NCI-H526 treated with DMSO at 0.1 percent for 48 hours (cell line): ENCODE measurements at places on chromosomes 2 and 18.

DNA sequence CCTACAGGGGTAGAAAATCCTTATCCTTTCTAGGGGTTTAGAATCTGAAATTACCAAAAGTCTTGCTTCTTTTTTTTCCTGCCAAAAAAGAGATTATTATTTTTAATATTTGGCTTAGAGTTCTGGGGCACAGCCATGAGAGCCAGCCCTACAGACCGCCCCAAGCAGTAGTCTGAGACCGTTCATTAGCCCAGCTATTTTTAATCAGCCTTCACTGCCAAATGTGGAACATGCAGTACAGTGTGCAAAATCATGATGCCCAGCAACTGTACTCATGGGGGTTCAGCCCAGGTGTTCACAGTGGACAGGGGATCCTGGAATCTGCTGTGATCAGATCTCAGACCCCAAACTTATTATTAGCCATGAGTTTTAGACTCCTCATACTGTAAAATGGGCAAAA is 60.4 kb downstream of the GRB14 start:
- DNase-seq = no peak

GRCh38 chr2:106977717-106978116 is 91.8 kb upstream of the ST6GAL2 start:
- no peak for DNase-seq

DNA sequence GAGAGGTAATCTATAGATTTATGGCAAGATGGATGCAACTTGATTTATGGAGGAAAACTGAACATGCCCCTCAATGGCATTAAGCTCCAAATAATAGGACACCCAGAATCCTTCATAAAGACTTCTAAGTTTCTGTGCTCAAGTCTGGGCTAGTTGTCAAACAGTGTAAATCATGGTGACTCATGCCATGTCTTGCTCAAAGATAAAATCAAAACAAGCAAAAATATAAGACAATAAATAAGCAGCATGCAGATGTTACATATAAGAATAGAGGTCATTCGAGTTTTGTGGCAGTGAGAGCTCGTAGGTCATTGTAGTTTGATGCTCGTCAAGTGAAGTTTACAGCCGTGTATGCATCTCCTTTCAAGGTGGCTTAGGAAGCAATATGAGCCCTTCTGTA is 403.2 kb downstream of the THSD7B start:
- no peak for DNase-seq

DNA sequence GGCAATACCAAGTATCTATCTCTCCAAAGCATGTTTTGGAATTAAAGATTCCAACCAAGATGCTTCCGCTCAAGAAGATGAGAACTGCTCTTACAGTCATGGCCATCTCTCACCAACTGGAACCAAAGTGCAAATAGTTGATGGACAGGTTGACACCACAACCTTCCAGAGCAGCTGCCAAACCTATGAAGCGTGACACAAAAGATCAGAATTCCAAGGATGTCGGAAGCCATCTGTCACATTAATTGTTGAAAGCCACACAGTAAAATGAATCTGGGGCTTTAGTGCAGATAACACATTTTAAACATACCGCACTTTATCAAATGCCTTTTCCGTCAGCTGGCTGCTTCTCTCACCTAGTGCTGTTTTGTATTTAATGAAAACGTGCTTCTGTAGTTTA is 195.7 kb downstream of the CDH20 start:
- no peak for DNase-seq

DNA sequence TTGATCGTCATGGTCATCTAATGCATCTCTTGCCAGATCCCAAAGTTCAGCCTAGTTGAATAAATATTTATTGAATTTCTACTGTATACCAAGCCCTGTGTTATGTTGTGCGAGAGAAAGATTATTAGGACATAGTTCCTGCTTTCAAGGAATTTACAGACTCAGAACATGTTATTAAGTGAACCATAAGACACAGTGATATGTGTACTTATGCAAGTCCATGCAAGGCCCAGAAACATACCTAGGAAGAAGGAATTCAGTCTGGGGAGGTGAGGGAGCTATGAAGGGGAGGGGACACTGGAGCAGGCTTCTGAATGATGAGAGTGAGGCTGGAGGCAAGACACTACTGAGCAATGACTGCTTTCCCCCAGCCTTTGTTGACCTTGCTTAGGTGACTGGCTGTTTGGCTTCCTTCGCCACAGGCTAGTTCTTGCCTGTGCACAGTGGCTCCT is 81.4 kb downstream of the ACAA2 start:
- DNase-seq = no peak

DNA sequence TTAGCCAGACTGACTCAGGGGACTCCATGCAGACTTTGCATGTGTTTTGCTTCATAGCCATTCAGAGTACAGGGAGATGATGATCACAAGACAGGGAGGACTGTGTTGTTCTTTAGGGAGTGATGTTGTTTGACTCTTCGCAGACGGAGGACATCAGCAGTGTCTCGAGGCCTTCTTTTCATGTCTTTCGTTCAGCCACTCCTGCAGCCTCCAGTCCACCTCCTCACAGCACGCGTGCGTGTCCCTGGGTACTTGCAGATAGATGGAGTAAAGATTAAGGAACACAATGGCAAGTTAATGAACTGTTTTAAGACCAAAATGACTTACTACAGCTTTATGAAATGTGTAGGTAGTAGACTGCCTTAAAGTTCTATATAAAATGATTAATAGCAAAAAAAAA is 114.7 kb downstream of the MAP4K4 start:
- no peak for DNase-seq

GRCh38 chr2:106156305-106157296 is 37.5 kb downstream of the UXS1 start:
- peak; percentile 50 for DNase-seq

GRCh38 chr2:144605231-144605840 is 85.4 kb upstream of the ZEB2 start:
- no peak for DNase-seq

DNA sequence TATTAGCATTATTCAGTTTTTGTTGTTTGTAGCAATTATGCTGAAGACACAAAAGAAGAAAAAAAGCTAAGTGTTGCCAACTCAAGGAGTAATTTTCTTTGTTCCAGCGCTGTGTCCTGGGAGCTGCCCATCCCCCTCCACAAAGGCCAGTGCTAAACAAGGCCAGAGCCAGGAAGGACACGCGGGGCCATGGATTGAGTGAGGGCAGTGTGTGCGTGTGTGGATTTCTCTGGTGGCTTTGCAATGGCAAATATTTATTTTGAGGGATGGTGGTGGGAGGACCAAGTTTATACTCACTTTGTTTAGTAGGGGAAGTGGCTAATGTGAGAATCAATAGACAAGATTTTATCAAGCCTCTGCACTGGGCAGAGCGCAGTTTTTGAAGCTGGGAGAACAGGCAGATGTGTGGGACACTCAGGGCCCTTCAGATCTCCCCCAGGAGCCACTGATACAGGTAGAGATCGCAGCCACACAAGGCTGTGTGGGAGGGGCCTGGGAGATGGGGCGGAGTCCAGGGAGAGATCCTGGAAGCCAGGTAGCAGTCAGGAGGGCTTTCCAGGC is 11.4 kb downstream of the AGAP1 start:
- no peak for DNase-seq

DNA sequence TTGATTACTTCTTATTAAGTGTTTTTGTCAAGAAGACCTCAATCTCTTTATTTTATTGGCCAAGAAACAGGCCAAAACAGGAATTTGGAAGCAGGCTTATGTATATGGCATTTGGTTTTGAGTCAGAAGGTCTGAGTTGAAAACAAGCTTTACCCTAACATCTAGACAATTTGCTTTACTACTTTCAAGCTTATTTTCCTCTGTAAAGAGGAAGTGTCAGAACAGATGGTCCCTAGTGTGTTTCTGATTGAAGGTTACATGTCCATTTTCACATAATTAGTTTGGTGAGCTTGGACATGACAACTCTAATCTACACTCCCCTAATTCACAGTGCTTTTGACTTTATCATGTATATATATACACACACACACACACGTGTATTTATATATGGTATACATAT is 19.8 kb upstream of the MAP4K4 start:
- DNase-seq = no peak

DNA sequence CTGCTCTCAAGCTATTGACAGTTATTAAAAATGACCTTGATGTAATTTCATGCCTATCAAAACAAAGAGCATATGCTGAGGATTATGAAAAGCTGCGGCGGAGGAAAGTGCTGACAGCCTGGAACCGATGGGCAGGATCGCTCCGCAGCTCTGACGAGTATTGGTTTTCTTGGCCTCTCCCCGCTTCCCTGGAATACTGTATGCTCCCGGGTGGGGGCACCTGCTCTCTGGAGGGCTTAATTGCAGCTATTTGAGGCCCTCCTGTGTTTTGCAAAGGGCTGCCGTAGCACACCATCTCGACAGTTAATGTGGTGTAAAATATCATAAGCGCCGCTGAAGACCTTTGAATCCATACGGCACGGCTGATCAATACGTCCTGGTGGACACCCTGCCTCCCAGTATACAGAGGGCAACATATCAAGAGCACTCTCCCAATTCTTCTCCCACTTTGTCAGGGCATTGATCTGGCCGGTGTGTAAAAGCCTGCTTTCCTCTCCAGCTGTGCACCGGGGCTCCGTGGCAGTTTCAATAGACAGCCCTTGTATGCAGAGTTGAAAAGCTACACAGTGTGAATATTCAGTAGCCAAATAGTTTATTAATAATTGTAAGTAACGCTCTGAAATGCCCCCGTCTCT is 662.4 kb downstream of the GALR1 start:
- DNase-seq = no peak

GRCh38 chr2:231521-232185 is 32.2 kb downstream of the SH3YL1 start:
- DNase-seq = no peak

GRCh38 chr18:30929718-30930117 is 112.8 kb downstream of the DSC3 start:
- DNase-seq = no peak

DNA sequence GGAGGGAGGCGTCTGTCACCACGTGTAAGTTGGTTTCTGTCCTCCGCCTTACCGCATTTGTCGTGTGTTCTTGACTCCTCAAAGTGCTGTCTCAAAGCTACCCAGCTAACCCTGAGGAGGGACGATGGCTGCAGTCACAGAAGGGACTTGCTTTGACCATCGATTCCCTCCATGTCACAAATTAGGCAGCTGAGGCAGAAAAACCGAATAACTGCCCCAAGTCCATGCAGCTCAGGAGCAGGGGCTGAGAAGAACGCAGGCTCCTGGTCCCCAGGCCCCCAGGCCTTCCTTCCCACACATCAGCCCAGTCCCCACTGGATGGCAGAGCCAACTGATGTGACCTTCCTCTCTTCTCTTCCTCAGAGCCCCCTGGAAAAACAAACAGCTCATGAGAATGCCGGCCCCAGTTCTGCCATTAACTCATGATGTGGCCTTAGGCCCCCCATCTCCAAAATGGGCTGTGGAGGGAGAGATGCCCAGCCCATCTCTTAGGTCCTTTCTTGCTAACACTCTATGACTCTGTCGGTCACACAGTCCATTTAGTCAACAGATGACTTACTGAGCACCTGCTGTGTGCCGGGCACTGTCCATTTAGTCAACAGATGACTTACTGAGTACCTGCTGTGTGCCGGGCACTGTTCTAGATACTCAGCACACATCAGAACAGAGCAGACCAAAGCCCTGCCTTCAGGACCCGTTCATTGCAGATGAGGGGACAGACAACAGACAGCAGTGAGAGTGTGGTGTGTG is 19.6 kb downstream of the MTERF4 start:
- DNase-seq = no peak

GRCh38 chr2:23901966-23902846 is 24.7 kb downstream of the ATAD2B start:
- no peak for DNase-seq

DNA sequence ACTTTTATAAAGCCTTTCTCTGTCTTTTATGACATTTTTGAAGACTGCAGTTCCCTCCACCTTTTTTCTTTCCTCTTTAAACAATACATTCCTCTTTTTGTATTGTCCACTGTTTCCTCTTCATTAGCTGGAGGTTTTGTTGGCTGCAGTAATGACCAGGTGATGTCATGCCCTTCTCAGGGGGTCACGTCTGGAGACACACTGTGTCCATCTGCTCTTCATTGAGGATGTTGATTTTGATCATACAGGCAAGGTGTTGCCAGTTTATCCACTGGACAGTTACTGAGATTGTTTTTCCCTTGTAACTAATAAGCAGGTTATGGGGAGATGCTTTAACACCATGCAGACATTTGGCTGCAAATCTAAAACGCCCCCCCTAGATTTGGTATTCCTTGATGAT is 19.8 kb downstream of the ZNF407 start:
- no peak for DNase-seq

DNA sequence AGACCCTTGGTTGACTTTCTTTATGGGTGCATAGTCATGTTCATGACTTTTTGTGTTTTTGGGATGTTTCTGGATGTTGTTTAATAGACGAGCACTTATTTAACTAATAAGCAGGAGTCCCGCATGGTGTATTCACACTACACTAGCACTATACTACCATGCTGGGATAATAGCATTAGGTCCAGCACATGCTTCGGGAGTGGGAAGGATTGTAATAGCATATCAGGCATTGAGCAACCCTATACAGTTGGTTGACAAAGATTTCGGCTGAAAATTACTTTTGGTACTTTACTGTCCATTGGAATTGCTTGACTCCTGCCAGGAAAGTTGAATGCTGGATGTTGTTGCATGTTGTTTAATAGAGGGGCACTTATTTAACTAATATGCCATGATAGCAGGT is 2.8 kb downstream of the SH3RF3 start:
- DNase-seq = no peak

- DNase-seq = no peak
Observed at GRCh38 chr2:37271376-37272067, 40.1 kb downstream of the NDUFAF7 start.

DNA sequence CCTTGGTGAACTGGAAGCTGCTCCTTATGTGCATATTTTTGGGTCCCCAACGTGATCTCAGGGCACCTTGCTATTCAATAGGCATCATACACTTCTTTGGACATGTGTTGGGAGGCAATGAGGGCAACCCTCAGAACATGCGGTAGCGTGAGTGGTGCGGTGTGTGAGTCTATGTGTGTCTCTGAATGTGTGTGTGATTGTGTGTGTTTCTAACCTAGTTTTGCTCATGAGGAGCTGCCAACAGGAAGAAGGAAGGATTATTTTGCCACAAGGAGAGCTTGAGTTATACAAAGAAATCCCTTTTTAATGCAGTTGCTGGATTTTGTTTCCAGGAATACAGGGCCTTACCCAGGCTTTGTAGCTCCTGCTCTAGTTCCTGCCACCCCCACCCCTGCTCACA is 75.8 kb upstream of the ITGA6 start:
- DNase-seq = no peak

DNA sequence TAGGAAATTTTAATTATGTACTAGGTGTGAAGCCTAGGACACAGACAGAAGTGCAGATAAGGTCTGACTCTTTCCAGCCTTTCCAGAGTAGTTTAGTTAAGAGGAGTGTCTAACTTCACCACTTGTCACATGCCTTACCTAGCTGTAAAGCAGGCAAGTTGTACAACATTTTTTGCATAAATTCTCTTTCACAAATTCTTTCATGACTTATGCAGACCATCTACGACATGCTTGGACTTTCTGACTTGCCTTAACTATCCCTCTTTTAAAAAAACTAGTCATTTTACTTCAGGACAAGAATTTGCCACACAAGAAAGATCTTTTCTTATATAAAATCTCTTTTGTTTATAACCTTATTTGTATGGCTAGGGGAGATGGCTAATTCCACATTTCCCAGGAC is 1273.6 kb upstream of the SLC39A10 start:
- no peak for DNase-seq
